ENCODE measurements at places on chromosomes 13 and 19. TPM values are rescaled to one million over a fixed set of nuclear protein-coding genes. Genes with fewer than 3 reads are reported as not detected.

HSPBP1 gene
- 47.4 TPM for total RNA-seq

NR2F6 gene
- total RNA-seq: 137 TPM

FXYD1 gene
- total RNA-seq: 6.8 TPM

TNNI3 gene
- 41.0 TPM for total RNA-seq

MTUS2 gene
- 0.42 TPM for total RNA-seq

ZNF850 gene
- total RNA-seq: 25.1 TPM

PTGER1 gene
- total RNA-seq: 0.63 TPM

FZR1 gene
- total RNA-seq: 46.0 TPM

FSD1 gene
- 53.9 TPM for total RNA-seq

MISP gene
- 0.83 TPM for total RNA-seq

WTIP gene
- 35.1 TPM for total RNA-seq

DLEU7 gene
- 1.5 TPM for total RNA-seq

SYNE4 gene
- 20.4 TPM for total RNA-seq

ATXN8OS gene
- not detected for total RNA-seq

XAB2 gene
- total RNA-seq: 50.6 TPM

ADPRHL1 gene
- 2.7 TPM for total RNA-seq

TUBB4A gene
- 19.5 TPM for total RNA-seq

NUCB1 gene
- total RNA-seq: 131 TPM

CGB3 gene
- 0.46 TPM for total RNA-seq

ETFB gene
- 44.8 TPM for total RNA-seq

KISS1R gene
- total RNA-seq: 3.3 TPM

F7 gene
- total RNA-seq: 0.81 TPM

NMRK2 gene
- 62.7 TPM for total RNA-seq

ZNF136 gene
- total RNA-seq: 10.8 TPM

CAPN12 gene
- 10.3 TPM for total RNA-seq

CLEC17A gene
- total RNA-seq: not detected

MAST1 gene
- total RNA-seq: 11.8 TPM

COLGALT1 gene
- total RNA-seq: 48.5 TPM

PEAK3 gene
- not detected for total RNA-seq

BST2 gene
- 63.3 TPM for total RNA-seq

EDDM13 gene
- not detected for total RNA-seq

ZNF577 gene
- 39.4 TPM for total RNA-seq

ELSPBP1 gene
- not detected for total RNA-seq

ZNF714 gene
- 53.9 TPM for total RNA-seq

SYNGR4 gene
- 0.31 TPM for total RNA-seq

AZU1 gene
- total RNA-seq: 0.77 TPM

C1QTNF9B gene
- not detected for total RNA-seq

NPHS1 gene
- 1.1 TPM for total RNA-seq

PRODH2 gene
- total RNA-seq: not detected

DPF1 gene
- total RNA-seq: 12.0 TPM

TNNT1 gene
- 127 TPM for total RNA-seq

SLC10A2 gene
- total RNA-seq: not detected

TRPC4 gene
- total RNA-seq: 18.9 TPM

MCEMP1 gene
- total RNA-seq: not detected

ZNF324B gene
- total RNA-seq: 8.7 TPM

SPACA4 gene
- total RNA-seq: not detected

EPS8L1 gene
- total RNA-seq: 24.0 TPM

GAPDHS gene
- total RNA-seq: not detected

PGLYRP1 gene
- total RNA-seq: not detected

STOML3 gene
- not detected for total RNA-seq

PTPRS gene
- 182 TPM for total RNA-seq

HOMER3 gene
- 19.6 TPM for total RNA-seq

SLC1A6 gene
- total RNA-seq: 5.9 TPM

LMTK3 gene
- total RNA-seq: 14.4 TPM

PSENEN gene
- total RNA-seq: 77.7 TPM

TGFBR3L gene
- 6.5 TPM for total RNA-seq

CAB39L gene
- total RNA-seq: 6.0 TPM

Data from H9 (cell line).